ENCODE measurements at places on chromosomes 5 and 9. TPM values are rescaled to one million over a fixed set of nuclear protein-coding genes. Genes with fewer than 3 reads are reported as not detected.

DNA sequence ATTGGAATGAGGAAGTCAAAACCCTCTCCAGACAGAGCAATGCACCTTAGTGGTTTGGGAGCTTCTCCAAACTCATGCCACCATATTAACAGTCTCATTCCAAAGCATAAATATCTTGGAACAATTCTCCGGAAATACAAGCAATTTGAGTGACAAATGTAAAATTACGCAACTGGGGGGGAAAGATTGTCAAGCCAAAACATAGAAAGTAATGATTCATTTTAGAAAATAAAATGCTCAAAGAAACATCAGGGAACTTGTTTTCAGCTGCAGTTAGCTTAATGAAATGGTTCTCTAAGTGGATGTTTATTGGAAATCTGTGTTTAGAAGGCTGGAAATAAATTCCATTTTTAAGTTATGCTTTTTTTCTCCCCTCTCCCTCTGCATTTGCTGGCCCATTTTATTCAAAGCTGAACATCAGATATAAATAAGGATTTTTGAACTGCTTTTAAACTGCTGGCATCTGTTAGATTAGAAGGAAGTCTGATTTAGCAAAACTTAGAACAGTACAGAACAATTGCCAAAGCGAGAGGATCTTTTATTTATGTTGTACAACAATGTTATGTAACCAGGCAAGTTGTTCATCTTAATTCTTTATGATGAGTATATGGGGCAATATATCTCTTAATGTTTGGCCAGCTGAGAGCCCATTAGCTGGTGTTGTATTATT lies 551.9 kb downstream of the PRELID2 start:
- H3K4me1 ChIP-seq: peaks cover 3% of the 10 kb centered on the region
- H3K36me3 ChIP-seq: no peaks in the 10 kb centered on the region
- DNase-seq: no peak
- no peaks in the 10 kb centered on the region for H3K27me3 ChIP-seq
- no peak overlapping the region for H3K27ac ChIP-seq
- H3K4me3 ChIP-seq: no peak overlapping the region

DNA sequence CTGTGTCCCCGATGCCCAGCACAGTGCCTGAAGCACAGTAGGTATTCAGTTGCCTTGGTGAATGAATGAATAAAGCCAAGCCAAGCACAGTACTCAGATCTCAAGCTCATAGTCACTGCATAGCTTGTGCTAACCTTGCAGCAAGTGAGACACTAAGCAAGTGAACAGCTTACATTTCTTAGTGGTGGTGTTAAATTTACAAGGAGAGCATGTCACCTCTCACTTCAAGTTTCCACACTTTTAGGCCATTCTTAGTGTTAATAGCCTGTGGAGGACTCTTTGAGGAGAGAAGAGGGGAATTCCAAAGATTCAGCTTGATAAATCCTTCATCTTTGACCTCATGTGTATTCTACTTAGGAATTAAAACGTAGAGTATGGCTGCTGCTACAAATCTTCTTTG lies 104.7 kb downstream of the C9orf152 start:
- H3K27ac ChIP-seq: peak overlapping the region; percentile 85
- no peaks in the 10 kb centered on the region for H3K27me3 ChIP-seq
- H3K4me1 ChIP-seq: peaks cover 78% of the 10 kb centered on the region
- H3K36me3 ChIP-seq: no peaks in the 10 kb centered on the region
- no peak overlapping the region for H3K4me3 ChIP-seq
- no peak for DNase-seq

DNA sequence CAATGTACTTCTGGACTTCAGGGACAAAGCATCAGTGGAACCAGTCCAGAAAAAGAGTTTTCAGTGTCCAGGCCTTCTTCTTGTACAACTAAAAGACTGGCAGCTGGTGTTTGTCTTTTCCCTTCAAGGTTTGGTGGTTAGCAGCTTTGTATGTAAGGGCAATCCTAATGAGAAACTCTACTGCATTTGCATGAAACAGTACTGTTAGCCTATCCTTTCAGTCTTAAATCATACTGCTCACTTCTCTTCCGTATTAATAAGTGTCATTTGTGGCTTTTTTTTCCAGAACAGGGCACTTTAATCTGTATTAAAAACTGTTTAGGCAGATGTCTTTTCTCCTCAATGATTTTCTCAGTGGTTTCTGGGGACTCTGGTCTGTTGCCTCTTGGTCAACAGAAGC lies 48.9 kb downstream of the FAM174A start:
- no peak overlapping the region for H3K4me3 ChIP-seq
- no peak overlapping the region for H3K27ac ChIP-seq
- peaks cover 3% of the 10 kb centered on the region for H3K36me3 ChIP-seq
- no peak for DNase-seq

DNA sequence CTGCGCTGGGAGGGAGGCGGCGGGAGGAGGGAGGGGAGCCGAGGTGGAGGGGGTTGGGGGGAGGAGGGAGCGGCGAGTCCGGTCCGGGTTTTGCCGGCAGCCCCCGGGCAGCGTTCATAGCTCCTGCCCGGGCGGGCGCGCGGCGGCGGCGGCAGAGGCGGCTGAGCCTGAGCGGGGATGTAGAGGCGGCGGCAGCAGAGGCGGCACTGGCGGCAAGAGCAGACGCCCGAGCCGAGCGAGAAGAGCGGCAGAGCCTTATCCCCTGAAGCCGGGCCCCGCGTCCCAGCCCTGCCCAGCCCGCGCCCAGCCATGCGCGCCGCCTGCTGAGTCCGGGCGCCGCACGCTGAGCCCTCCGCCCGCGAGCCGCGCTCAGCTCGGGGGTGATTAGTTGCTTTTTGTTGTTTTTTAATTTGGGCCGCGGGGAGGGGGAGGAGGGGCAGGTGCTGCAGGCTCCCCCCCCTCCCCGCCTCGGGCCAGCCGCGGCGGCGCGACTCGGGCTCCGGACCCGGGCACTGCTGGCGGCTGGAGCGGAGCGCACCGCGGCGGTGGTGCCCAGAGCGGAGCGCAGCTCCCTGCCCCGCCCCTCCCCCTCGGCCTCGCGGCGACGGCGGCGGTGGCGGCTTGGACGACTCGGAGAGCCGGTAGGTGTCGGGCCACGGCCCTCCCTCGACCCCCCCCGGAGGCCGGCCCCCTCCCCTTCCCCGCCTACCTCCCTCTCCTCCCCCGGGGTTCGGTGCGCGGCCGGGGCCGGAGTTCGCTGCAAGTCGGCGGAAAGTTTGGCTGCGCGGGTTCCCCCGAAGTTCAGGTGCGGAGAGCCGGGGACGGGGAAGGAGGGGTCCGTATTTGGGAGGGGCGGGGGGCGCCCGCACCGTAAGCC lies at the start of gene CXXC5:
TSS of gene CXXC5 (plus strand) at position 145 of the 877 bp plus-strand sequence. CDS start 32,175 bp downstream, outside the sequence.
- DNase-seq: peak; percentile 85
- no peaks in the 10 kb centered on the region for H3K36me3 ChIP-seq
- H3K27ac ChIP-seq: peak within 1 kb of the TSS; percentile 70
- peak within 1 kb of the TSS; percentile 98 for H3K4me3 ChIP-seq
- peaks cover 55% of the 10 kb centered on the region for H3K4me1 ChIP-seq

The CMBL gene
- 34.0 TPM for total RNA-seq

The SH3RF2 gene
- total RNA-seq: 1.6 TPM
